D721Med (cell line): ENCODE measurements at places on chromosomes 13 and 19.

- no peak for DNase-seq
Measured at GRCh38 chr13:85799097-85799582, at the start of gene SLITRK6. TSS of gene SLITRK6 (minus strand) at chr13:85799419. CDS start at chr13:85796508, 2,911 bp downstream.

- DNase-seq = no peak
Measured at GRCh38 chr19:40257096-40257517, 28.0 kb downstream of the AKT2 start.

DNA sequence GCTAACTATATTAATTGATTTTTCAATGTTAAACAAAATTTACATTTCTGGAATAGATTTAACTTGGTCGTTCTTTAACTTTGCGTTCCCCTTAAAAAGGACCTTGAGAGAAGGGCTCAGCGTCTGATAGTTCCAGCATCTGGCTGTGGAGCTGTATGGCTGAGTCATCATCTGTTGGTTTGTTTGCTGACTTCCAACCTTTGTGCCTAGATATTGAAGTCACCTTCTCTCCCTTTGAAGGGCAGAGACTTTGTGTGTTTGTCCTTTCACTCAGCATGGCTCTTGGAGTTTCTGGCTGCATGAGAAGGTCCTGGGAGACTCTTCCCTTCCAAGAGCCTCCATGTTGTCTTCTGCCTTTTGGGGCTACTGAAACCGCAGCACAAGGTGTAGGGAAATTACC is 16.6 kb upstream of the IRS2 start:
- no peak for DNase-seq

GRCh38 chr19:15379999-15380647 is 536 bp upstream of the AKAP8 start:
- DNase-seq = no peak

- no peak for DNase-seq
Measured at GRCh38 chr13:89066868-89067466, 1395.8 kb downstream of the SLITRK5 start.

GRCh38 chr13:40677064-40677463 is 10.6 kb upstream of the FOXO1 start:
- DNase-seq = no peak

GRCh38 chr13:20121159-20121525 is 39.7 kb downstream of the GJA3 start:
- DNase-seq = no peak

GRCh38 chr13:101258071-101258470 is 158.2 kb downstream of the NALCN start:
- DNase-seq = no peak

GRCh38 chr13:53126841-53127245 is 98.2 kb downstream of the OLFM4 start:
- no peak for DNase-seq

GRCh38 chr13:26132756-26133155 is 80.9 kb upstream of the SHISA2 start:
- DNase-seq = no peak

DNA sequence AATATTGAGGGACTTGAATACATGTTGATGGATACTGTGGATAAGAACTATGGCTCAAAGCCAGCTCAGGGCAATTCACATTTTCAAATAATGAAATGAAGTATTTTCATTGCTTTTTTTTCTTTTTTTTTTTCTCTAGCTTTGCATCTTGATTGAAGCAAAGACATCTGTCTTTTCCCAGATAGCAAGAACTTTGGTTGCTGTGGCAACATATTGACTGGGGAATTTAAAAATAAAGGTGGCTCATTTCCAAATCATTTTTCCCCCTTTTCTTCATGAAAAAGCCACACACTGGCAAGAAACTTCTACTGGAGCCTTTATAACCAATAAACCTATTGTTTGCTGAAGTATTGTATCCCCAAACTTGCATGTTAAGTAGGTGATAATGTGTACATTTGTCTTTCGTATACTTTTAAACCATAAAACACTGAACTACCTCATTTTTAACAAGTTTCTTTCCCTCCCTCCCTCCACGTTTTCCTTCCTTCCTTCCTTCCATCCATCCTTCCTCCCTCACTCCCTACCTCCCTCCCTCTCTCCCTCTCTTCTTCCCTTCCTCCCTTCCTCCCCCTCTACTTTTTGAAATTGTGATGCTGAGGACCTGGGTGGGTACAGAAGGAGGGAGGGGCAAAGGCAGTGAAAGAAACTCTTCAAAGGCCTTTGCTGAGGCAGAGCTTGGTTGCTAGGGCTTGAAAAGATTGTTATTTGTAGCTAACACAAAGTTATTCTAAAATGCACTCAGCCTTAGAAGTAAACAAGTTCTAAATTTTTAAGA is 343.5 kb upstream of the SPRY2 start:
- no peak for DNase-seq

DNA sequence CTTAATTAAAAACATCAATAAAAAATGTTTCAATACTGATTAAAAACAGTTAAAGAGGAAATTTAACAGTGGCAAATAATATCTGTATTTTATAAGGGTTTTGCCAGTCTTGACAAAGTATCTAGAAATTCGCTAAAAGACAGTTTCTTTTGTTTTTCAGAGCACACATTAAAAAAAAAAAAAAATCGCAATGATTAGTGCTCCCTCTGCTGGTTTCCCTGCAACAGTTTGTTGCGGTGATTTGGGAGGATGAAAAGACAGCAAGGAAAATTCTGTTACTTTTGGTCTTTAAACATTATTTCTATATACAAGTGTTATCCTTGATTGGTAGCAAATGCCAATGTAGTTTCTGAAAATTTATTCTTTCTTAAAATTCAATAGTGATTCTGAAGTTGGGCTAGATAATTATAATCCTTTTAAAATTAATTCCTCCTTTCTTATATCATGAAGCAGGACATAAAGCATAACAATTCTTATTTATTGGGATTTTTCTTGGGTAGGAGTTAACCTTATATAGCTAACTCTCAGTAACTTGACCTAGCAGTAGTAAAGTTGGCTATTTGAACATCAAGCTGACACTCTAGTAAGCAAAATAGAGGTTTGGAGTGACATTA is 23.1 kb upstream of the SPRY2 start:
- no peak for DNase-seq

DNA sequence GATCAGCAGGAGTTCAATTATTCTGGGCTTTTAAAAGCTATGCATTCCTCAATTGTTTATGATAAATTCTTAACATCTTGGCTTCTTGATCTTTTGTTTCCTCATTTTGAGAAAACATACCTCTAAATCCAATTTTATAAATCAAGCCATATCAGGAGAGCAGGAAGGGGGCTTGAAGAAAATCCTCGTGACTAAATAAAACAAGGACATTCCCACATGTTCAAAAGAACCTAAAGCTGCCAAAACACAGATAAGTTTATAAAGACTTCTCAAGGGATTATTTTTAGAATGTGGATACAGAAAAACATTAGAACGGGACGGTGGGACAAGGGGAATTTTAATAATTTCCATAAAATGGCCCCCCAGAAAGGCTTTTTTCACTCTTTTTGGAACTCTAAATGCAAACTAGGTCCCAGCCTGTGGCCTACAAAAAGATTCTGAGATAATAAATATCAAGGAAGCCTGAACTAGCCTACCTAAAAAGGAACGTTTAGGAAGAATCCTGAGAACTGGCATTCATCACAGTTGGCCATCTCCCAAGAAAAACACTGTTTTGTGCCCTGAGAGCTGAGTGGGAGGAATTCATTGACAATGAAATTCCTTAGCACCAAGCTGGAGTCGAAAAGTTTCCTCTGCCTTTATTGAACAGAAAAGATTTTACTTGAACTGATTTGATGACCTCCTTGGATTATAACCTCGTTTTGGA is 30.1 kb downstream of the ZAR1L start:
- DNase-seq = no peak

GRCh38 chr19:48194041-48194843 is 23.8 kb downstream of the ZSWIM9 start:
- no peak for DNase-seq

- DNase-seq = no peak
Measured at GRCh38 chr19:42693760-42694350, 46.4 kb downstream of the PSG3 start.

GRCh38 chr19:13610039-13610691 is 103.9 kb upstream of the CACNA1A start:
- DNase-seq = no peak

- no peak for DNase-seq
Measured at GRCh38 chr19:3508771-3509535, 2.8 kb downstream of the FZR1 start.

- DNase-seq = no peak
Measured at GRCh38 chr19:20503476-20503875, 62.1 kb downstream of the ZNF737 start.
